ENCODE measurements at places on chromosomes 12 and 14. TPM values are rescaled to one million over a fixed set of nuclear protein-coding genes. Genes with fewer than 3 reads are reported as not detected.
A peak's percentile ranks its signal among the peaks of the same experiment; 100 is the strongest.

Gene VRK1
- 41.0 TPM for total RNA-seq

Gene FAM186B
- total RNA-seq = 0.55 TPM

Gene TMPRSS12
- not detected for total RNA-seq

Gene ANO2
- total RNA-seq = 11.7 TPM

Gene RTL1
- total RNA-seq = 0.99 TPM

Gene RDH5
- 15.4 TPM for total RNA-seq

Gene TMEM121
- 11.7 TPM for total RNA-seq

Gene EIF2S3B
- 0.83 TPM for total RNA-seq

Gene ZNF641
- total RNA-seq = 32.9 TPM

Gene RND1
- 15.1 TPM for total RNA-seq

Gene ANG
- 6.0 TPM for total RNA-seq

Gene KRT83
- total RNA-seq = not detected

Gene NELL2
- total RNA-seq = 105 TPM

Gene EGLN3
- 25.1 TPM for total RNA-seq

Gene TAS2R19
- 15.9 TPM for total RNA-seq

Gene ENDOU
- 0.50 TPM for total RNA-seq

- DNase-seq = no peak
These were observed 93.2 kb downstream of the TMTC3 start for GRCh38 chr12:88235183-88235833.

- DNase-seq = peak; percentile 4
These were observed 4.9 kb upstream of the FOXG1 start for GRCh38 chr14:28761438-28762291.

- no peak for DNase-seq
These were observed 30.3 kb upstream of the IFNG start for GRCh38 chr12:68189821-68190242.

DNA sequence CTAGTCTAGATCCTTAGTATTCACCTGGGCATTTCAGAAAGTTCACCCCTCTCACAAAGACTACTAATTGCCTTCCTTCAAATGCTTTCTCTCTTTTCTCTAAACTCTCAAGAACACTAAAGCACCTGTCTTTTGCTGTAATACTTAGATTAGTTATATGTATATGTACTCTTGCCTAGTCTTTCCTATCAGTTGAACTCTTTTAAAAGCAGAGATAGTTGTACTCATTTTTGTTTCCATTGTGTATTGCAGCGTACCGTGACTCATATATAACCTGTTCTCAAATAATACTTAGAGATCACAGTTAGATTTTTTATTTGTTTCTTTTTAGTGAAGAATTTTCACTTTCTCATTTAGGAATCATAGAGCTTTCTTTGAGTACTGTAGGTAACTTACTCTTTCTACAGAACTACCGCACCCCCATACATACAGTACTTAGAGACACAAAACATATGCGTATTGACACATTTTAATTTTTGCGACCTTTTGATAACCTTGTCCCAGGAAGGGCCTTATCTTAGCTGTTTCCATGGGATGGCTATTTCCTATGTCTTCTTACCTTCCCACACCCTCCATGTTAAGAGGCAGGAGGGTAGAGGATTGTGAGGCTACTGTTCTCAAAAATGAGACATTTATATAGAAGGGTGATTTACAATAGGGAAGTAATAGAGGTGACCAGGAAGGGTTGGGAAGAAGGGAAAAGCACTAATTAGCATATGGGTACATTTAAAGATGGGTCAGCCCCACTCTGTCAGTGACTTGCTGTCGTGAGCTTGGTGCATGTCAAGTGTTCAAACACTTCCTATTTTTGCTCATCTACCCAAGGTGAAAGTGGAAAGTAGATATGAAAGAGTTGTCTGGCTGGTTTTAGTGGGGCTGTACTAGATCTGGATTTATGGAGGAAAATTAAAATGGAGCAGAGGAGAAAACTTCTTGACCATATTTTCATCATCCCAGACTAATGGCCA lies 74.3 kb downstream of the PLEKHA5 start:
- DNase-seq = no peak

DNA sequence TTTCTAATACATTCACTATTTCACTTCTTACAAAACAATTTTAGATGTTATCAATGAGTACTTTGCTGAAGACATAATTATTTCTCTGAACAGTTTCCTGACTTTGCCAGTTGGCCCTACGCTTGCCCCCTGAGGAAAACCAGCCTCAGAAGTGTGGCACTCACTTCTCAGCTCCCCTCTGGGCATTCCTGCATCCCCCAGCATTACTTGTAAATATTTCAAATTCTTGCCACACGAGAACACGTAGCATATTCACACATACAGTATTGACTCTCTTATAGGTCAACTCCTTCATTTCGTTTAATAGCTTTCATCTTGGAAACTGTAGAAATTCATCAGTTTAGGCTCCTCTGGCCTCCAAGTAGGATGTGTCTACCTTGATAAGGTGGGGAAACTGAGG lies 65.2 kb downstream of the OTX2 start:
- DNase-seq = no peak

- DNase-seq = no peak
These were observed 201.1 kb downstream of the LRIG3 start for GRCh38 chr12:58719161-58719560.

DNA sequence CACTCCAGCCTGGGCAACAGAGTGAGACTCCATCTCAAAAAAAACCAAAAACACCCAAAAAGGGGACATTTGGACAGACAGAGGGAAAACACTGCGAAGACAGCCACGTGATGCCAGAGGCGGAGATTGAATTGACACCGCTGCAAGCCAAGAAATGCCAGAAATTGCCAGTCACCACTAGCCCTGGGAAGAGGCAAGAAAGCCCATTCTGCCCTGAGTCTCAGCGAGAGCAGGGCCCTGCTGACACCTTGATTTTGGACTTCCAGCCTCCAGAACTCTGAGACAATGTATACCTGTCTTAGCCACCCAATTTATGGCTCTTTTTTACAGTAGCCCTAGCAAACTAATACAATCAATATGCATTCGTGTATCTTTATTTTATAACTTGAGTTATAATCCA lies 7.4 kb upstream of the IGFBP6 start:
- DNase-seq = no peak

GRCh38 chr12:59386236-59386635 lies 209.6 kb upstream of the SLC16A7 start:
- no peak for DNase-seq

GRCh38 chr12:100656141-100656540 lies 82.7 kb downstream of the GAS2L3 start:
- no peak for DNase-seq

DNA sequence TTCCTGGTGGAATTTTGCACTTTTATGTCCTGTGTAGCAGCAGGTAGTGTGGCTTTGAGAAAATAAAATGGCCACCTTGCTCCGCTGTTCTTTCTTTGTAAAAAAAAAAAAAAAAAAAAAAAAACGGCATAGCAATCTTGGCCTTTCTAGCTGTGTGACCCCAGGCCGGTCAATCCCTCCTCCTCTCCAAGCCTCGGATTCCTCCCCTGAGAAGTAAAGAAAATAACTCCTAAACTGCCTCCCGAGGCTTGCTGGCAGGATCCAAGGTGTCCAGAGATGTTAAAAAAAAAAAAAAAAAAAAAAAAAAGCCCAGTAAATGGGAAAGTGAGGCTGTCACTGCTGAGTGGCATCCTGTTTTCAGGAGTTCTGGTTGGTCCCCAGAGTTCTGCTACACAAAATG lies 23.9 kb upstream of the MAP1LC3B2 start:
- DNase-seq = no peak

- DNase-seq = no peak
These were observed 33.0 kb downstream of the CKB start for GRCh38 chr14:103489621-103490020.

DNA sequence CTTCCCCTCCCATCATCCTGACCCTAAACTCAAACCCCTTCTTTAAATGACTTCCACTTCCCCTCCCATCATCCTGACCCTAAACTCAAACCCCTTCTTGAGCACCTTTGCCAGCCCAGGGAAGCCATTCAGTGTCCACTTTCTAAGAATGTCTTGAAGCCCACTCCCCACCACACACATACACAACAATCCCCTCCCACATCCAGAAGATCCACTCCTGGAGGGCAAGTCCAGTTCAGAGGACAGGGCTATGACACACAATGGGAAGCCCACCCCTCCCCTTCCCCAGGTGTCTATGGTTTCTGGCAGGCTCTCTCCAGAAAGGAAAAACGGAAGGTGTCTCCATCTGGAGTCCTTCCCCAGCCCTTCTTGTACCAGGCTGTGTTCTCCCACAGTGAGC lies 117.1 kb downstream of the KCNA5 start:
- DNase-seq = no peak

DNA sequence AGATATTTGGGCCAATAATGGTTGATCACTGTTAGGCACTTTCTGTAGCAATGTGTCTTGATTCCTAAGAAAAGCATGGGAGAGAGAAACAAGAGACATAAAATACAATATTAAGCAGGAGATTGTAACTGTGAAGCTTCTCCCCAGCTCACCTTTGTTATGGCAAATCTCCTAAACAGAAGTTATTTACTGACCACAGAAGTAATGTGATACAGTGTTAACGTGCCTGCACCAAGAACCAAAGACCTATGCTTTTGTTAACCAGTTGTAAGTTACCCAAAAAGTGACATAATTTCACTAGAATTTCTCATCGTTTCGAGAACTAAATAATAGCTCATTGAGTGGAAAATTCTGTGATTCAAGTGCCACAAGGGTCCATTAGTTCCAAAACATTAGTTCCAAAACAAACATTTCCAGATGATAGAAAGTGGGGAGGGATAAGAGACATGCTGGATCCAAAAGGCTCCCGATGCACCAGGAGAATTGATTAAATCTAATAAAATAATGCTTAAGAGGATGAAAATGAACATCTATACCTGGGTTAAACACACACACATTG lies 14.3 kb downstream of the RERG start:
- DNase-seq = no peak

DNA sequence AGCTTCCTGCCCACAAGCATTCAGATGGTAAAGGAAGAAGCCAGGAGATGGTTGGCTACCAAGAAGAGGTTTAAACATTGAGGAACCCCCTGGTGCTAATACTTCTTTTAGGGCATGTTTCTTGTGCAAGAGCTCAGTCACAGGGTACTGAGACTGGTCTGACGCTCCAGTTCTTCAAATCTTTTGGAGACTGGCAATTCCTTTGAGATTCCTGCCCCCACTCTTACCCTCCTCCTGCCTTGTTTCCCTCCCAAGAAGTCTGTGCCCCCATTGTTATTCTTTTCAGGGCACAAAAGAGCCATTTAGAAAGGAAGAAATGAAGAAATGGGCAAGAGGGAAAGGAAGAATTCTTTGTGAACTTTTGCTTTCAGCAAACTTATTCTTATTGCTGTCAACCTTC lies 11.8 kb downstream of the A2ML1 start:
- no peak for DNase-seq

GRCh38 chr14:23137192-23137812 lies 18.2 kb upstream of the CEBPE start:
- DNase-seq = no peak

GRCh38 chr12:131857908-131858850 lies 30.0 kb downstream of the MMP17 start:
- DNase-seq = no peak

DNA sequence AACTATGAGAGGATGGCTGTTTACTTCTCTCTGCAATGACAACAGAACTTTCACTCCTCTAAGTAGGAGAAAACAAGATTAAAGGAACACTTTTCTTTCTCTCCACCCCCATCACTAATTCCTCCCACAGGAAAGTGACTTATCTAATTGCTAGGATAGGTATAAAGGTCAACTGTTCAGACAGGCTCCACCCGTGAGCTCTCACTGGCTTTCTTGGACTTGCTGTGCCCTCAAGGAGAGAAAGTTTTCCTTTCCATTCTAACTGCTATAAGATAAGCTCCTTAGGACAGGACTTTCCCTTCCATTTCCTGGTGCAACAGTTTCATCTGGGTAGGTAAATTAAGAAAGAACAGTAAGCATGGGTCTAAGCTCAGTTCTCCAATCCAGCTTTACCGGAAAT lies 4.8 kb downstream of the SLC41A2 start:
- no peak for DNase-seq

- no peak for DNase-seq
These were observed 24.9 kb downstream of the NAV3 start for GRCh38 chr12:77855548-77855947.

DNA sequence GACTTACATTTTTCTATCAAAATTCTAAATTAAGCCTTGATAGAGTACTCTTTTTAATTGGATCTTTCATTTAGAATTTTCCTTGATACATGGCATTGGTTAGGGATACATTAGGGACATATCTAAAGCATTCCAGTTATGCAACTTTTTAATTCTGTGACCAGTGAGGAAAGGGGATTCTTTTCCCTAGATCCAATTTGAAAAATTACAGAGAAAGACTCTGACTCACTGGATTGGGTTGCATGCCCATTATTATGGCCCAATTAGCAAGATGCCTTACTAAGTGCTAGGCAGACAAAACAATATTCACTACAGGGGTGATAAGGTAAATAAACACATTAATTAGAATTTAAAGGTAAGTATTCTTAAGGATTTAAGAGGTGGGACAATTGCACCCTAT lies 5.2 kb upstream of the RAD52 start:
- no peak for DNase-seq

- no peak for DNase-seq
These were observed 448.1 kb upstream of the DCN start for GRCh38 chr12:91630596-91631293.

DNA sequence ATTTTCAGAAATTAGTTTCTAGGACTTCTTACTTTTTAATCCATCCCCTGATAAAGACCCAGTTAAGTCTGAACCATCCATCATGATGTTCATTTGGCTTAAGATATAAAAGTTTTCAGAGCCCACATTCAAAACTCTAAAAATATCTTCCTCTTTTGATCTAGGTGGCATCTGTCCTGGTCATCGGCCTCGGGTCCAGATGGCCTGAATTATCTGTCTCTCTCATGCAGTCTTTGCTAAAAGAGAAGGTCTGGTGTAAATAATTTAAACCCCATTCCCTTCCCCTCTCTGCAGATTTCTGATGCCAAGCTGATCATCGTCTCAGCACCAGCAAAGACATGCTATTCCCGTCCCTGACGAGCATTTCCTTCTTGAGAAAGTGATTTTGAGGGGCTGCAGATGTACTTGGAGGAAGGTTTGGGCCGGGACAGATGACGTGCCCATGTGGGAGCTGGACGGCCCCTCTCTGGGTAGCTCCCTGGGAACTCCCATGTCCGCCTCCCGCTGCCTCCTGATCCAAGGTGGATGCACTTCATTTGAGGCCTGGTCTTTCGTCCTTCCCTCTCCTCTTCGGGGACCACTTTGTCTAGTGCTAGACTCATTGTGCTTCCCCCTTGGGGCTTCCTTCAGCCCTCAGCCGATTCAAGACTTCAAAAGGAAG lies 173.0 kb upstream of the PRMT8 start:
- no peak for DNase-seq

DNA sequence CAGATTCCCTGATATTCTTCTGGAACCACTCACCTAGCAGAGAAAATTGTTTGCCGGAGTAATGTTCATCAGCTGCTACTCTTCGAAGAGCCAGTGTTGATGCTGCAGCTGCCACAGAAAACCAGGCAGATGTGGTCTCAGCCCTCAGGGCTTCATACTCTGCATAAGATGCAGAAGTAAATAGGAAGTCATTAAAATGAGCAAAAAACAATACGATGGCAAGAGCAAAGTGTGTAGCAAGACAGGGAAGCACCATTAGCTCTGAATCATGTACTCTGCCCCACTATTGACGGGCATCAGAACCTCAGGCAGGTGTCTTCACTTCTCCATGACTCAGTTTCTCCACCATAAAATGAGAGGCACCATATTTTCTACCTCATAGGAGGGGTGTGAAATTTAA lies 991.6 kb upstream of the TMEM132C start:
- no peak for DNase-seq
